Sciatic nerve (tissue), 2 donors: ENCODE measurements at places on chromosomes 6 and 20. TPM values are rescaled to one million over a fixed set of nuclear protein-coding genes. Genes with fewer than 3 reads are reported as not detected.

GRCh38 chr6:20400456-20401204 is 1.0 kb upstream of the E2F3 start:
- no peak for DNase-seq

DNA sequence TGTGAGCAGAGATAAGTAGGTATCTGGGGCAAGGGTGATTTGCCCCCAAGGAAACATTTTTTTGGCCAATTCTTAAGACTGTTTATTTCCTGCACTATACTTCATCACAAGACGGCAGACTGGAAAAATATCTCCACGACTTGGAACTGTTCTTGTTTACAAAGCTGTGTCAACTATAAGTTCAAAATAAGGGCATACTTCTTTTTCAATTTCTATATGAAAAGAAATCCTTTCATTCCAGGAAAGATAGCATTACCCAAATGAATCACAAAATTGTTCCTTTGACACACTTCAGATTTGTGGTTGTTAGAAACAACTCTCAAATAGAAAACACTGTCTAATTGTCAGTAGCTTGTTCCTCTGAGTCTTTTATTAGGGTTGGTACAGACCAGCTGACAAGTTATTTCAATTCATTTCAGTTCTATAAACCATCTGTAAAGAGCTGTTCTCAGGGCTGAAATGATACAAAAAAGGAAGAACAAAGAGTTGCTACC is 212.9 kb upstream of the PRDM1 start:
- DNase-seq, result no peak

DNA sequence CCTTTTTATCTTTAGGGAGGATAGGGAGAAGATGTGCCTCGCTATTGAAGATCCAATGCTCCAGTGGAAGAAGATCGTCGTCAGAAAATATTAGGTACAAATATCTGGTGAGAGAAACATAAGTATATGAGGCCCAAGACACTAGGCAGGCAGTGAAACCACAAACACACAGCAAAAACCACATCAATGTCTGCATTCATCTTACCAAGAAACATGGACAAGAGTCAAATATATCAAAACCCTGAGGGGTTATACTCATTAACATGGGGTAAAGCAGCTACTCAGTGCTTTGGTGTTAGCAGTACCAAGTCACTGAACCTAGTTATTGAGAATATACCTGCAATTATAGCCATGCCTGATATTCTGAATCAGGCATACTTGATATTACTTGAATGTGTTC is 101.4 kb upstream of the FAM184A start:
- no peak for DNase-seq

- no peak for DNase-seq
Measured at GRCh38 chr6:144315226-144315980, 30.3 kb downstream of the UTRN start.

GRCh38 chr6:134564705-134565104 is 246.8 kb upstream of the SGK1 start:
- no peak for DNase-seq

DNA sequence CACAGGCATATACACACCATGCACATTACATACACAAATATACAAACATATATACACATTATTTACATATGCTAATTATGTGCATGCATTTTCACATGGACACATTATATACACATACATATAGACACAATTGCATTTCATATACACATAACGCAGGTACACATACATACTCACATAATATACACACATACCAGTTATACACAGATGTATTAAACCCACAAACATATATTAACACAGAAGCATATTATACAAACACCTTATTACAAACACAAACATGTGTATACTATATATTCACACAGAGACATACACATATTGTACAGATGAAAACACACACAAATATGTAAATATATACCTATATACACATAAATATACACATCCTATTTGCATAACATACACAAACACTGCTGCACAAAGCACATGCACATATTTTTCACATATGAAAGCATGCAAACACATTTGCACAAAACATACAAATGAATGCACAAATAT is 140.2 kb downstream of the VEGFA start:
- DNase-seq, result no peak

The L3MBTL3 gene
- 24.2 TPM for total RNA-seq

The ULBP2 gene
- 0.27 TPM for total RNA-seq

The FGD2 gene
- total RNA-seq, result 19.7 TPM

The CRISP3 gene
- total RNA-seq, result 1.1 TPM

The ADTRP gene
- 0.76 TPM for total RNA-seq

The CYP21A2 gene
- total RNA-seq, result 6.1 TPM
